Stimulated activated CD4-positive, alpha-beta T cell treated with anti-CD3 and anti-CD28 coated beads, TNF-alpha, amount 100 ng/mL, for 24 hours (primary cell): ENCODE measurements at places on chromosomes 3 and 15.

- no peak for DNase-seq
Observed at GRCh38 chr3:68447885-68448284, 484.5 kb downstream of the TAFA4 start.

GRCh38 chr3:185046164-185046515, 106.7 kb downstream of the C3orf70 start:
- no peak for DNase-seq

DNA sequence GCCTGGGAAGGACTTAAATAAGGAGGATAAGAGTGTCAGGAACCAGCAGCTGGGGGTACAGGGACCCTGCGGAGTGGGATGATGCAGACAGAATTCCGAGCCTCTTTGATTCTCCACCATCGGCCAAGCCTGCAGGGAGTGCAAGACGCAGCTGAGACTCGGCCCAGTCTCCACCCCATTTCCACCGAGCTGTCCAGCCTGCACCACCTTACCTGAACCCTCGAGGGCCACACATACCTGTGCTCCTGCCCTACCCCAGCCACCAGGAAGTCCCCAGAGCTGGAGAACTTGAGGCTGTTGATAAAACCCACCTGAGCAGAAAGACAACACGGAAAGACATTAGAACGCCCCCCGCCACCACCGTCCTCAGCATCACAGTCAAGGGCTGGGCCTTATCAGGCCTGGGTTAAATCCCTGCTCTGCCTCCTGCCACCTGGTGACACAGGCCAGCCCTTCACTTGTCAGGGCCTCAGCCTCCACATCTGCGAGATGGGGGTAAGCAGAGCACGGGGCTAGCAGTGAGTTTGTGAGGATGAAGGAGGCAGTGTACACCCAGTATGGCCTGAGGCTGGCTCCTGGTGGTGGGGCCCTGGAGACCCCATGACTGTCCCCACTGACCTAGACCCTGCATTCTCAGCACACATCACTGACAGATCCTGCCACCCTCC, 8.1 kb downstream of the RRP9 start:
- no peak for DNase-seq

GRCh38 chr3:2266606-2267005, 167.9 kb downstream of the CNTN4 start:
- no peak for DNase-seq

- no peak for DNase-seq
Observed at GRCh38 chr3:129605922-129606635, 397 bp downstream of the PLXND1 start.

DNA sequence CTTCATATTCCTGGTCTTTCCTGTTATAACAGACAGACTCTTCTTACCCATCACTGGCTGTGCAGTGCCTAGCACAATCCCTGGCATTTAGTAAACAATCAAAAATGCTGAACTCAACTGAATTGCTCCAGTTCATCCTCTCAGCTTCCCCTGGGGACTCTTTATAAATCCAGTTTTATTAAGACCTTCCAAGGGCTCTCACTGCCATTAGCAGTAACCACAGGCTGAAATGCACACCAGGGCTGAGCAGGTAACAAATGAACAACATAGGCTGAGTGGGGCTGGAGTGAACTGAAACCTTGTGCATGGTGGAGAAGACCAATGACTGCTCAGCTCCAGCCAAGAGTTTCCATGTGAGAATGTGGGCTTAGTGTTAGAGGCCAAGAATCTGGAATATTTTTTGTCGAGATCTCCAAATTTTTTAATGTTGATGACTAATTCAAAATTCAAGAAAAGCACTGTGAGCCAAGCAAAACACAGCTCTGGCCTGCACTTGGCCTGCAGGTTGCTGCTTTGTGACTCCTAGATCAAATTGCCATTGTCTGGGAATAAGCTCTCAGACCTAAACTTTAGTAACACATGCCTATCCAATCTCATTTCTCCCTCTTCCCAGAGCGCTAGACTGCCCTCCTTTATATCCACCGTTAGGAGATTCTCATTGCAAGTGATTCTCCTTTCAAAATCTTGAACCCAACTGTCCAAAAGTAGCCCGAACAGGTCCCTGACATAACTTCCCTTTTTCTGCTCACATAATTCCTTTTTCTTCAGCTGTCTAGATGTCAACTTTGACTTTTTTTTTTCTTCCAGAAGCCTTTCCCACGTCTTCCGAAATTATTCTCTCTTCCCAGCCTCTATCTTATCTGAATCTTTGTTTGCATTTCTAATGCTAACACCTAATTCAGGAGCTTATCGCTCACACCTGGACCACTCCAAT, 7.4 kb downstream of the SQOR start:
- DNase-seq = no peak

GRCh38 chr3:58955308-58955707, 94.5 kb downstream of the CFAP20DC start:
- no peak for DNase-seq

DNA sequence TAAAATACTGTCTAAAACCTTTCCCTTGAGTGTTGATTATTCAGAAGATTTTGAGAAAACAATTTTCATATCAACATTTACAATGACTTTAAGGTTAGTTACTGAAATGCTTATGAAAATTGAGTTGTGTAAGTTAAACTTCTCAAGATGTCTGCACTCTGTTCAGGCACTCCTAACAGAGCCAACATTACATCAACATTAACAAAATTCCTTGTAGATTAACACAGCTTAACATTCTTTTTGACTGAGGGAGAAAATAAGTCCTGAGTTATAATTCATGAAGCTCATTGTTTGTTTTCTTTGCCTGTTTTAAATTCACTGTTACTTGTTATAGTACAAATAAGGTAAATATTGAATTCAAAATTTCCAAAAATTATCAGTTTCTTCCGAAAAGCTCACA, 9.0 kb downstream of the ACKR4 start:
- DNase-seq = no peak
